AG10803 (cell line): ENCODE measurements at places on chromosomes 13 and 19.

DNA sequence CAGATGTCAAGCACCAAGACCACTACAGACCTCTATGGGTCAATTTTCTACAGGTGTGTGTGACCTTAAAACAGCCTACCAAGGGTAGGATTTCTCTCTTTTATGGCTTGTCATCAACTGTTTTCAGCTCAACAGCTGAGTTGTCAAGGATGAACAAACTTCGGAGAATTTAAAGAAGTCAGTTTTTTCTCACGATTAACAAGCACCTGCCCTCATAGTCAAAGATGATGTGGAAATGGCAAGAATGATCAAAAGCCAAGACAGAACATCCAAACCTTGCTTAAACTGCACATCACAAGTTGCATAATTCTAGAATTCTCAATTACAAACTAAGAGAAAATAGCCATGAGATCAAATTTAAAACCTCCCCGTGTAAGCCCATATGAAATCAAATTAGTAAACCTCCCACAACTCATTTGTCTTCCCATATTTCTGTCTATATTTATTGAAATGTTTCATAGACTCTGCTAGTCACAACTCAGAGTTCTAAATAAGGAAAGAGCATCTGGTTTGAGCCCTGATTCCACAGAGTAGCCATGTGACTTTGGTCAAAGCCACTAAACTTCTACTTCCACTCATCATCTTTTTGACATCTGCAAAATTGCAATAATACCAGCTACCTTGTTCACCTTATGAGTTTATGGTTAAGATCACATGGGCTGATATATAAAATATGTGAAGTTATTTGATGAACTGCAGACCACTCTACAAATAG lies 521.5 kb upstream of the HTR2A start:
- no peak for DNase-seq

DNA sequence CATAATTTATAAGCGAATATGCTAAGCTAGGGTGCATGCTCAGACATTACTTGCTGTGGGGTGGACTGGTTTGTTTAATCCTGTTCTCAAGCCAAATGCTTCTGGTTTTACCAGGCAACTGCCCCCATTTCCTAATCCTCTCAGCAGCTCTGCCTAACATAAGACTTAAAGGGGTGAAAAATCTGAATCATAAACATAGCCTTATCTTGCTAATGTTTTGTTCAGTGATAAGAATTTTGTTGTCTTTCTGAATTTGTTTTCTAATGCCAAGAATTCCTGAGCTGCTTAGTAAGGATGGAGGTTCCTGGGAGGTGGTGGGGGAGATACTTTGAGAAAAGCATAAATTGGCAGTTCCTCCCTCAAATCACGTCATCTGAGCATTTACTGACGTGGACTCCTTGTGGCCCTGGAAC lies 42.7 kb downstream of the ING1 start:
- peak; percentile 42 for DNase-seq

DNA sequence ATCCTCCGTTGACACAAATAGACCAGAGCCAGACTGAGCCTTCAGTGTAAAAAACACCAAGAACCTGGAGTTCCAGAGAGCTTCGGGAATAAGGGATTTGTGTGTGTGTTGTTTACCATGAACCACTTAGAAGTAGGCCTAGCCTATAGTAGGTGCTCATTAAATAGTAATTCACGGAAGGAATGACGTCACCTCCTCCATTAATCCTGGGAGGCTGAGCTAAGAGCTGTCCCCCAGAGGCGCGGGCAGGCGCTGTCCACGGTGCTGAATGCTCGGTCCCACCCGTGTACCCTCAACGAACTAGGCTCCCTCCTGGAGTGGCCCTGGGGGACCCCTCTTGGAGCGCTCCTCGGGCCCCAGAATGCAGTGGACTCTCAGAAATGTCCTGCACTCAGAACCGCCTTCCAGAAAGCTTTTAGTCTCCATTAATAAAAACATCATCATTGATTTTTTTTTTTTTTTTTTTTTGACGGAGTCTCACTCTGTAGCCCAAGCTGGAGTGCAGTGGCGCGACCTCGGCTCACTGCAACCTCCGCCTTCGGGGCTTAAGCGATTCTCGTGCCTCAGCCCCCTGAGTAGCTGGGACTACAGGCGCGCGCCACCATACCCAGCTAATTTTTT lies 6.5 kb downstream of the UNC13A start:
- peak; percentile 25 for DNase-seq

- peak; percentile 11 for DNase-seq
These were observed 77.4 kb downstream of the CYSLTR2 start for GRCh38 chr13:48731001-48731658.

DNA sequence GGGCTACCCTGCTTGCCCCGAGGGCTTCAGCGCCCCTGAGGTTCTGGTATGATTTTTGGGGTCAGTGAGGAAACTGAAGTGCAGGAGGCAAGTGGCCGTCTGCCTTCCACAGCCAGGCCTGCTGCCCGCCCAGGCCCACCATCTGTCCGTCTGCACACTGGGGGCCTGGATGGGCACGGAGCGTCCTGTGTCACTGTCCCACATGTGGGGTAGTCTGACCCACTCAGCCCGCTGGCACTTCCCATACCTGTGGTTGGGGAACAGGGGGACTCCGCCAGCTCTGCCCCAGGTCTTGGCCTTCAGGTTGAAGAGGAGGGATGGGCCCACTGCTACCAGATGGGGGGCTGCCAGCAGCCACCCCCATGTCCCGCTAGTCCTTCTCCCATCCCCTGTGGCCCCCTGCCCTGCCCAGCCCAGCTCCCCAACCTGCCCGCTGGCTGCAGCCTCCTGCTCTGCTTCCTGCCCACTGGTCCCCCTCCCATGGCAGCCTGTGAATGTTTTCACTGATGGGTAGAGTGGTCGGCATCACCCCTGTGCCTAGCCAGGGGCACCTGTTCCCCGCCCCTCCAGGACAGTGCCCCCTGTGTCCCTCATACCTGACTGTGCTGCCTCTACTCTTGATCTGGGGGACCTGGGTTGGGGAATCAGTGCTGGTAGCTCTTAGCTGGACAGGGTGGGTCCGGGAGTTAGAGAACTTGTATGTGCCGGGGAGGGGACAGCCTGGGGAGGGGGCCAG lies 9.5 kb downstream of the PIAS4 start:
- no peak for DNase-seq

DNA sequence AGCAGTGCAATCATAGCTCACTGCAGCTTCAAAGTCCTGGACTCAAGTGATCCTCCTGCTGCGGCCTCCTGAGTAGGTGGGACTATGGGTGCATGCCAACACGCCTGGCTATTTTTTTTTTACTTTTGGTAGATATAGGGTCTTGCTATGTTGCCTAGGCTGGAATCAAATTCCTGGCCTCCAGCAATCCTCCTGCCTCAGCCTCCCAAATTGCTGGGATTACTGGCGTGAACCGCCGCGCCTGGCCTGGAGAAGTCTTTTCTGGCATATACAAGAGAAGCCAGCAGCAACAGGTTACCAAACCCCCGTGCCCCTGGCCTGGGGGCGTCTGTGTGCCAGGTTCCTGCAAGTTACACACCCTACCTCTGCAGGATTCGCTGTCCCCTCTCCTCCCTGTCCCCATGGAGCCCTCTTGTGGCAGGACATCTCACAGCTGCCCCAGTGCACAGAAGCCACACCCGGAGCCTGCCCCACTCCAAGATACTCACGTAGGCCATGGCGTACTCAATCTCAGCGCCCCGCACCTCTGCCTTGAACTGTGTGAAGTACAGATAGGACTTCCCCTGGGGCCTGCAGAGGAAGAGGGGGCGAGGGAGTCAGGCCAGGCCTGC lies 9.9 kb downstream of the MYDGF start:
- no peak for DNase-seq

- DNase-seq = peak; percentile 68
These were observed 89.7 kb downstream of the FRY start for GRCh38 chr13:32121316-32121715.

- DNase-seq = no peak
These were observed 414.9 kb downstream of the COG6 start for GRCh38 chr13:40070357-40070756.

- no peak for DNase-seq
These were observed 849.4 kb upstream of the MIR17HG start for GRCh38 chr13:90498096-90498495.

GRCh38 chr13:46544811-46545210 lies 8.2 kb upstream of the LRCH1 start:
- no peak for DNase-seq
